ENCODE measurements at places on chromosomes 5 and 9. TPM values are rescaled to one million over a fixed set of nuclear protein-coding genes. Genes with fewer than 3 reads are reported as not detected.

GRCh38 chr5:109589986-109590385, 99.7 kb upstream of the MAN2A1 start:
- DNase-seq = no peak

- DNase-seq = peak; percentile 76
Measured at GRCh38 chr5:16727755-16728325, 111.0 kb upstream of the RETREG1 start.

DNA sequence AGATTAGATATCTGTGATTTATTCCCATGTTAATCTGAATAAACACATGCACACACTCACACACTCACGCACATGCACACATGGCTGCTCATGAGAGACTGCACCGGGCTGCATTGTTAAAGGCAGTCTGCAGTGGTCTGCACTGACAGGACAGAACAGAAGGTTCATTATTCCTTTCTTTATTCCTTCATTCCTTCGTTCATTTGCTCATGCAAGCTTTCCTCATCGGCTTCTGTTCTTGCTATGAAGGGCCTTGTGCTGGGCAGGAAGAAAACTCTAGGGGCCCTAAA, 41.4 kb upstream of the FSTL4 start:
- no peak for DNase-seq

DNA sequence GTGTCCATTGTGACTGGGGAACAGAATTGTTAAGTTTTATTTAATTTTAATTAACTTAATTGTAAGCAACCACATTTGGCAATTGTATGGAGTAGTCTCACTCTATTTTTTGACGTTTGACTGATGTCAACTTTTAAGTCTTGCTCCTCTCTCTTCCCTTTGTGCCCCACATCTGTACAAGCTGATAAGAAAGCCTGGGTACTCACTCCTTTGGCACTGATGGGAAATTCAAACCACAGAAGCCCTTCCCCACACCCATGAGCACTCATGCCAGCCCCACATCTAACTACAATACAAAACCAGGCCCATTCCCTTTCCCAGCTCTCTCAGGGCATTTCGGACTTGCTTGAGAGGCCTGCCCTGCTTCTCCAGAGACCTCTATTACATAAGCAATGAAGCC, 451.5 kb upstream of the KIF2A start:
- DNase-seq = no peak

DNA sequence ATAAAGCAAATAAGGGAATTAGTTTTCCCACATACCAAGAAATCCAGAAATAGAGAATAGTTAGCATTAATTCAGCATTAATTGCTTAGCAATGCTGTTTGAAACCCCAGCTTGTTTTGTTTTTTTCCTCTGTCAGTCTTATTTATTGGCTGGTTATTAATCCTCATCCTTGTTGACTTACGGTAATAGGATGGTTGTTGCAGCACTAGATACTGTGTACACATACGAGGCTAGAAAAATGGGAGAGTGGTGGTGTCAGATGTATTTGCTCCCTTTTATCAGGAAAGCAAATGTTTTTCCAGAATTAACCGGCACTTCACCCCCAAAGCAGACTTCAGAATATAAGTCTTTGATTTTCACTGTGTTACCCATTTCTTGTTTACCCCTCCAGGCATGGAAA, 60.4 kb downstream of the ERBIN start:
- DNase-seq = no peak

DNA sequence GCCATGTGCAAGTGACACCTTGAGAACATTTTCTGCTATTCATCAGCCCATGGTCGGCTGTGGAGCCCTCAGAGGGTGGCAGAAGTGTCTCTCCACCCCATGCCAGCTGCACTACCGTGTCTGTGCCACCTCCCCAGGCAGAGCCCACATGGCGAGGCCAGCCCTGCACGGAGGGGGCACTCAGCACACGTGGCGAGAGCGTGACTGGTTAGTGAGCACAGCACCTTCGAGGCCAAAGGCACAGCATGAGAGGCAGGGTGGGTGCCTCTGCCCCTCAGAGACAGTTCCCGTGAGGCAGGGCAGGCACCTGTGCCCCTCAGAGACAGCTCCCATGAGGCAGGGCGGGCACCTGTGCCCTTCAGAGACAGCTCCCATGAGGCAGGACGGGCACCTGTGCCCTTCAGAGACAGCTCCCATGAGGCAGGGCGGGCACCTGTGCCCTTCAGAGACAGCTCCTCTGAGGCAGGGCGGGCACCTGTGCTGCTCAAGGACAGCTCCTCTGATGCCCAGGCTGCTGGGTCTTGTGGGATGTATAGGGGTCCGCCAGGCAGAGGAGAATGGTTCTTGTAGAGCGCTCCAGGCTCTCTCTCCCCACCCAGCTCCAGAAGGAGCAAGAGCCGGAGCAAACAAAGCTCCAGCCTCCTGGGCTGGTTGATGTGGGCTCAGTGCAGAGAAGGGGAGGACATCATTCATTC, 179.8 kb upstream of the PPP1R26 start:
- peak; percentile 25 for DNase-seq

GRCh38 chr5:85049020-85049419, 664.3 kb upstream of the EDIL3 start:
- no peak for DNase-seq

DNA sequence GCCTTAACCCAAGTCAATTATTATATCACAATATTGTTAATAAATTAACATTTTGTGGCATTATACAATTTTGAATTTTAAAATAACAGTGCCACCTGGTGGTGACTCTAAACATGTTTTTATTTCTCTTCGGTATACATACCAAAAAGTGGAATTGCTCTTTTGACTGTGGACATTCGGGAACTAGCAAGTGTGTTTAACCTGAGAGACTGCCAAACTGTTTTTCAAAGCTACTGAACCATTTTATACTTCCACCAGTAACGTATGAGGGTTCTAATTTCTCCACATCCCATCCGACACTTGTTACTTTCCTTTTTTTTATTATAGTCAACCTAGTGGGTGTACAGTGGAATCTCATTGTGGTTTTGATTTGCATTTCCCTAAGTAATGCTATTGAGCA, 18.3 kb upstream of the HSDL2 start:
- DNase-seq = no peak

Gene BTNL9
- 3.2 TPM for total RNA-seq

Gene DRD1
- 0.06 TPM for total RNA-seq

Gene TMEM252
- total RNA-seq = not detected

Gene MEGF10
- 0.59 TPM for total RNA-seq

Gene CAPSL
- not detected for total RNA-seq
